MV-4-11 (cell line): ENCODE measurements at places on chromosomes 5 and 9.

DNA sequence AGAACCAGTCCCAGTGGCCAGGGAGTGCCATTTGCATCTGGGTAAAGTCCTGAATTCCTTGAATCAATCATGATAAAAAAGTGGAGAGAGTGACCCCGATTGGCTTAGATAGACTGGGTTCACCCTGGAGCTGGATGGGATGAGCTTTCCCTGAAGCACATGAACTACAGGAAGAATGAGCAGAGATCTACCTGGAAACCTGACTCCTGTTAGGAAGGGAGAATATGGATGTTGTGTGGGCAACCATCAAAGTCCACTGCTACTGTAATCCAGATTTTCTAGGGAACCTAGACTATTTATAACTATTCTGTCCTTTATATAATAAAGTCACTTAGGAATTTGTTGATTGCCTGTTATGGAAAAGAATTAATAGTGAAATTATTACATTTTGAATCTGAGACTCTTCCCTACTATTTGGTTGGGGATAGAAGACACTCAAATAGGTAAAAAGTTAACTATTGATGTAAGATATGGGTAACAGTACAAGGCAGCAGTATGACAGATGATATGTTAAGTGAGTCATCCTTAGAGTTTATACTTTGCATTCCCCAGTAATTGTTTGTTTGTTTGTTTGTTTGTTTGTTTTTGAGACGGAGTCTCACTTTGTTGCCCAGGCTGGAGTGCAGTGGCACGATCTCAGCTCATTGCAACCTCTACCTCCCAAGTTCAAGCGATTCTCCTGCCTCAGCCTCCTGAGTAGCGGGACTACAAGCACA is 17.9 kb downstream of the CYSTM1 start:
- no peak for DNase-seq

DNA sequence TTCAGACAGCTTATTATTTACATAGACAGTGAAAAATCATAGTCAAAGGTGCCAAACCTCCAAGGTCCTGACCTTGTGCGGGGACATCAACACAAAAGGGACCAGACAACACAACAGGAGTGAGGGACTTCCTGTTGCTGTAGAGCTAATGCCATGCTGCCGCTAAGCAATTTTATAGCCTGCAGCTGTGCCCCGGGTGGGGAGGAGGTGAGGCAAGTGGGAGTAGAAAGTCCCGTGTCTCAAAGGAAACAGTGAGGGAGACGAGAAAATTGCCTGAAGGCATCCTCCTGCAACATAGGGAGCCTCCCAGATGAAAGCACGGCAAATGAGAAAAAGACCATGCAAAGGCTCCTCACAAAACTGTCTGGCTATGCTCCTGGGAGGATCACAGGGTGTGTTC is 58.8 kb downstream of the CAAP1 start:
- DNase-seq, result peak; percentile 17

GRCh38 chr5:141597394-141597793 is 21.4 kb downstream of the DIAPH1 start:
- DNase-seq, result peak; percentile 88

DNA sequence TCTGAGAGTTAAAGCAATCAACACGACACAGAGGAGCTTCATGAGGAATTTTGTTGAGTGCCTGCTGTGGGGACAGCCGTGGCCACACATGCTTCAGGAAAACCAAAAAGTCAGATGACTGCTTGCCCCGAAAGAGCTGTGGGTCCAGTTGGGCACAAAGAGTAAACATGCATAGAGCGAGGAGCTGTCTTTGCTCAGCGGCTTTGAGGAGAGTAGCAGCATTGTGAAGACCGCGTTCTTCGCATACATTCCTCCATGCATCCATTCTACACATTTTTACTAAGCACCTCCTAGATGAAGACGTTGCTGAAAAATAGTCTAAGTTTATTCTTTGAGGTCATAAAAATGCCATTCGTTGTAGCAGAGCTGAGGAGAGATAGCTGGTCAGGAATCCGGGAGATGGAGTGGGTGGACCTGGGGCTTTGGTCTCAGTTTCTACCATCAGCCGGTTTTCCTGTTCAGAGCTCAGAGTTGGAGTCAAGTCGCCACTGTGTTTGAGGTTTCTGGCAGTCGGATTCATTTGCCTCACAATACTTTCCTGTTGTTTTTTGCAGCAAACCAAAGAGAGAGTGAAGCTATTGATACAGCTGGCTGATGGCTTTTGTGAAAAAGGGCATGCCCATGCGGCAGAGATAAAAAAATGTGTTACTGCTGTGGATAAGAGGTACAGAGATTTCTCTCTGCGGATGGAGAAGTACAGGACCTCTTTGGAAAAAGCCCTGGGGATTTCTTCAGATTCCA is 194.5 kb upstream of the OTULINL start:
- no peak for DNase-seq

GRCh38 chr5:172407822-172408221 is 46.5 kb downstream of the SH3PXD2B start:
- DNase-seq, result no peak

DNA sequence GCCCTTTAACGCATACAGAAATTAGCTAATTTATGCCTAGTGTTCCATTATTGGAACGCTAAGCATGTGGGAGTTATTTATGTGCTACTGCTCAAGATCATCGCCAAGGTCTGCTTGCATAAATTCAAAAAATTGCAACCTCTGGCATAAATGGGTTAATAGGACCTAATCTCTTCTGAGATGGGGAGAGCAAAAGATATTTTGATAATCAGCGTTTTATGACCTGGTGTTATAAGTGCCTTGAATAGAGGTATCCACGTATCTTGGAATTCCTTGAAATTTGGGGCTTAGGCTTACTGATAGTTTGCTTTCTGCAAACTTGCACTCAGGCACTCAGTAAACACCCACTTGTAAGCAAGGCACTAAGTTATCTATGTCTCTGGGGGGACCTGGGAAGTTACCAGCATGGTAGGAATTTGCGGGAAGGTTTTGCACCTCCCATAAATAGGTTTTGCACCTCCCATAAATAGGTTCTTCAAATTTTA is 1.8 kb downstream of the SUB1 start:
- no peak for DNase-seq

DNA sequence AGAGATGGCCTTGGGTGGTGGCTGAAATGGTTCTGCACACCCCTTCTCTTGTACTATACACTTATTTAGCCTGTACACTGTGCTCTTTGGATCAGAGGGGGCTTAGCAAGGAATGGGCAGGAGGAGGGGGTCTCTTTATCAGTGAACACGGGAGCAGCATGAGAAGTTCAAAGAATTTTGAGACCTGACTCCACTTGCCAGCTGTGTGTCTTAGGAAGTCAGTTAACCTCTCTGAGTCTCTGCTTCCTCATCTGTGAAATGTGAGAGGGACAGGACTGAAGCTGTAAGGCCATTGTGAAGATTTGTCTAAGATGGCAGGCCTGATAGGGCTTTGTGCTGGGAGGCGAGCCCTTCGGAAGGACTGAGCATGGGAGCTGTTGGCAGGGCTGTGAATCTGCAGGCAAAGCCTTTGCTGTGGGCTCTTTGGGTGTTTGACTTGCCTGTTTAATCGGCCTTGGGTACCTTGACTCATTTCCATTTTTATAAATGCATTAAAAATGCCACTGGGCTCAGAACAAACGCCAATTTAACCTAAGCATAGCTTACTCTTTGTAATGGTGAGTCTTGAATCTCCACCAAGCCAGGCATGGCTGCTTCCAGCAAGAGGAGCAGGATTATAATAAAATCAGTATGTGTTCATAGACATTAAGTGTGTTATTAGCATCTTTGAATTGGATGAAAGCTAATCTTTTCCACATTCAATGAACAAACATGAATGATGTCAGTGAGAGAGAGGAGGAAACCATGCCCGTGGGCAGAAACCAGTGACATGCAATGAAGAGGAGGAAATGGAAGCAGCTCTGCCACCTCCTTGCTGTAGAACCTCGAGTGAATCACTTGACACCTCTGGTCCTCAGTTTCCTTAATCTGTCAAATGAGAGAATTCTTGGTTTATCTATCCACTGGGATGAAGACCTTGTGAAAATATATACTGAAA is 89.4 kb downstream of the MACROH2A1 start:
- peak; percentile 44 for DNase-seq

GRCh38 chr5:160185626-160186360 is 43.5 kb upstream of the FABP6 start:
- peak; percentile 71 for DNase-seq

DNA sequence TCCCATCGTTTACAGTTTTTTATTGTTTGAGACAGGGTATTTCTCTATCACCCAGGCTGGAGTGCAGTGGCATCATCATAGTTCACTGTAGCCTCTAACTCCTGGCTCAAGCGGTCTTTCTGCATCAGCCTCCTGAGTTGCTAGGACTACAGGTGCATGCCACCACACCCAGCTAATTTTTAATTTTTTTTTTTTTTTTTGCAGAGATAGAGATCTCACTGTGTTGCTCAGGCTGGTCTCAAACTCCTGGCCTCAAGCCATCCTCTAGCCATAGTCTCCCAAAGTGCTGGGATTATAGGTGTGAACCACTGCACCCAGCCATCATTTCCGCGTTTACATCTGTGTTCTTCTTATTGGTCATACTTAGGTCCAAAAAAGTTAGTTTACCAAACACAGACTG is 53.6 kb downstream of the FSD1L start:
- no peak for DNase-seq

- DNase-seq, result no peak
Measured at GRCh38 chr5:81853030-81853357, 102.1 kb upstream of the SSBP2 start.
